Right cardiac atrium (tissue), 5 donors: ENCODE measurements at places on chromosomes 13 and 19. TPM values are rescaled to one million over a fixed set of nuclear protein-coding genes. Genes with fewer than 3 reads are reported as not detected.

DNA sequence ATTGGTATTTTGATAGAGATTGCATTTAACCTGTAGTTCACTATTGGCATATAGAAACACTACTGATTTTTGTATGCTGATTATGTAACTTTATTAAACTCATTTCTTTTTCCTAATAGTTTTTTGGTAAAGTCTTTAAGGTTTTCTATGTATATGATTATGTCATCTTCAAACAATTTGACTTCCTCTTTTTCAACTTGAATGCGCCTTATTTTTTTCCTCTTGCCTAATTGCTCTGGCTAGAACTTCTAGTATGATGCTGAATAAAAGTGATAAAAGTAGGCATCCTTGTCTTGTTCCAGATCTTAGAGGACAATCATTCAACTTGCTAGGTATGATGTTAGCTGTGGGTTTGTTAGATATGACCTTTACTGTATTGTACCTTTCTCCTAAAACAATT, 1034.9 kb downstream of the PCDH9 start:
- no peak for DNase-seq

GRCh38 chr13:76286178-76286577, 600.0 kb downstream of the KCTD12 start:
- no peak for DNase-seq

The CDX2 gene
- not detected for total RNA-seq

The EIF3K gene
- total RNA-seq, result 554 TPM
